ENCODE measurements at places on chromosomes 4 and X.

GRCh38 chrX:30654989-30655607 lies 1.9 kb downstream of the GK start:
- H3K27me3 ChIP-seq = no peaks in the 10 kb centered on the region
- DNase-seq = peak; percentile 46
- no peaks in the 10 kb centered on the region for H3K36me3 ChIP-seq
- H3K27ac ChIP-seq = peak overlapping the region; percentile 33

GRCh38 chrX:15718283-15718970 lies 19.6 kb upstream of the CA5B start:
- H3K4me3 ChIP-seq = no peak overlapping the region
- no peak for DNase-seq
- no peaks in the 10 kb centered on the region for H3K36me3 ChIP-seq
- peaks cover 6% of the 10 kb centered on the region for H3K4me1 ChIP-seq

- H3K4me1 ChIP-seq = peaks cover 40% of the 10 kb centered on the region
- peak overlapping the region; percentile 31 for H3K27ac ChIP-seq
- peak; percentile 48 for DNase-seq
- no peaks in the 10 kb centered on the region for H3K36me3 ChIP-seq
Measured at GRCh38 chr4:5707778-5708448, 446 bp downstream of the EVC2 start.

GRCh38 chr4:5660185-5660584 lies 48.2 kb downstream of the EVC2 start:
- no peaks in the 10 kb centered on the region for H3K4me1 ChIP-seq
- peaks cover 23% of the 10 kb centered on the region for H3K36me3 ChIP-seq
- no peaks in the 10 kb centered on the region for H3K27me3 ChIP-seq
- H3K27ac ChIP-seq = no peak overlapping the region
- no peak overlapping the region for H3K4me3 ChIP-seq
- peak; percentile 49 for DNase-seq
